ENCODE measurements at places on chromosomes 3 and 15. TPM values are rescaled to one million over a fixed set of nuclear protein-coding genes. Genes with fewer than 3 reads are reported as not detected.
A peak's percentile ranks its signal among the peaks of the same experiment; 100 is the strongest.

The SPATA12 gene
- not detected for total RNA-seq

GRCh38 chr3:177944228-177944661, 592.0 kb upstream of the KCNMB2 start:
- H3K27me3 ChIP-seq = no peaks in the 10 kb centered on the region
- no peak overlapping the region for H3K27ac ChIP-seq
- no peak for DNase-seq
- H3K4me3 ChIP-seq = peak overlapping the region; percentile 20

GRCh38 chr3:4053975-4054374, 249.2 kb upstream of the SETMAR start:
- DNase-seq = no peak
- no peaks in the 10 kb centered on the region for H3K36me3 ChIP-seq
- H3K27ac ChIP-seq = no peak overlapping the region
- H3K27me3 ChIP-seq = no peaks in the 10 kb centered on the region
- H3K4me3 ChIP-seq = no peak overlapping the region

The GOLGA8O gene
- not detected for total RNA-seq

The GPR62 gene
- not detected for total RNA-seq

Data from CD8-positive, alpha-beta memory T cell (primary cell).